OCI-M1 (cell line): ENCODE measurements at places on chromosomes 6 and 20.
A peak's percentile ranks its signal among the peaks of the same experiment; 100 is the strongest.

DNA sequence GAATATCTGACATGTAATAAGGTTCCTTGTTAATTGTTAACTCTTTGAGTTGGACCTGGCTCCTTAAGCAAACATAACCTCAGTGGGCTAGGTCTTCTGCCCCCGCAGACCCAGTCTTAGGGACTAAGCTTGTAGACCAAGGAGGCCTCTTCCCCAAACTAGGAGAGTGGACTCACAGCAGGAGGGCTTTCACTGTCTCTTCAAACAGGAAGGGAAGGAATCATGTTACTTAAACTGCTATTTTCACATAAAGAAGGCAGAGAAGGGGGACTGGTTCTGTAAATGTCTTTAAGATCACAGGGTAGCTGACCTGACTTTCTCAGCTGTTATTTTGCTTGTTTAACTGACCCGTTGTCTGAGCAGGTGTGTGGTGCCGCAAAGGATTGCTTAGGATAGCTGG lies 34.9 kb upstream of the PRDM1 start:
- DNase-seq = no peak

DNA sequence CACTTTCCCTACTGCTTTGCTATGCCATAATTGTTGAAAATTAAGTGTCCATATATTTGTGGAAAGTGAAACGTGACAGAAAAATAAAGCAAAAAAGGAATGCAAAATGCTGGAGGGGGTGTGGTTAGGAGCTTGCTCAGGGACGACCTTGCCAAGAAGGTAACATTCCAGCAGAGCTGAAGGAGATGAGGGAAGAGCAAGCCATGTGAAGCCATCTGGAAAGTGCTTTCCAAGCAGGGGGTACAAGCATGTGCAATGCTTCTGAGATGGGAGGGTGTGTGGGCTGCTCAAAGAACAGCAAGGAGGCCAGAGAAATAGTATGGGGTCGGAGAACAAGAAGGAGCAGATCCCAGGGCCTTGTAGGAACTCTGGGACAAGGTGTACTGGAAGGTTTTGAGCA lies 161.7 kb downstream of the ISM1 start:
- DNase-seq = no peak

- peak; percentile 80 for DNase-seq
Measured at GRCh38 chr6:63573076-63573898, 1.0 kb downstream of the LOC128125822 start.

DNA sequence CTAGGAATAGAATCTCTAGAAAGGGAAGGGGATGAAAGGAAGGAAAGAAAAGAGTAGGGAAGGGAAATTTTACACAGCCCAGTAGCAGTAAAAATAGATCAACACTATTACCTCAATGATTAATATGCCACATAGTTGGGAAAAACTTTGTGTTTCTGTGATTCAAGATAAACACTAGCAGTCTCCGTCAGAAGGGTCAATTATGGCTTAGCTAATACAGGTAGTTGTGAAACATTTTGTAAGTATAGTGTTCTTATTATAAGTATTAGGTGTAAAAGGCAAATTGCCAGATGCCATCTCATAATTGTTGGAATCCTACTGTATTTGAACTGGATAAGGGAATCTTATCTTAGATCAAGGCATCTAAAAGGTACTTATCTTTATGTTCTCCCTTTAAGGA lies 165.7 kb downstream of the MTFR2 start:
- no peak for DNase-seq

GRCh38 chr6:818196-818595 lies 125.3 kb upstream of the EXOC2 start:
- DNase-seq = no peak

- no peak for DNase-seq
Measured at GRCh38 chr6:12977806-12978205, 261.2 kb downstream of the PHACTR1 start.

GRCh38 chr6:42704251-42704936 lies 18.0 kb downstream of the PRPH2 start:
- DNase-seq = no peak

GRCh38 chr20:25364879-25365699 lies 25.5 kb downstream of the ABHD12 start:
- no peak for DNase-seq

- no peak for DNase-seq
Measured at GRCh38 chr6:25302151-25302550, 23.0 kb downstream of the CARMIL1 start.

DNA sequence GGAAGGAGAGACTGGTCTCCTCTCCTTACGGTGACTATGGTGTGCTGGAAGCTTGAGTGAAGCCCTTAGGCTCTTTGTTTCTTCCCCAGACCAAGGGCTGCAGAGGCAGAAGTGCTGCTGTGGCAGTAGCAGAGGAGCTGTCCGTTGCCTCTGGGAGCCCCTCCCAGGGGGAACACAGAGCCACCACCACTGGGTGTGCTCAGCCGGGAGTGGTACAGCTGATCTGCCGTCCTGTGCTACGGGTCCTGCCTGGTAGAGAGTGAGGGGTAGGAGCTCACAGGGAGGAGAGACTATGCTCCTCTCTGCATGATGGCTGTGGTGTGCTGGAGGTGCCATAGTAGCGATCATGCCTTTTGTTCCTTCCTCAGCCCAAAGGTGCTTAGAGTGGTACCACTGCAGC lies 318.7 kb downstream of the DOK5 start:
- DNase-seq = no peak

DNA sequence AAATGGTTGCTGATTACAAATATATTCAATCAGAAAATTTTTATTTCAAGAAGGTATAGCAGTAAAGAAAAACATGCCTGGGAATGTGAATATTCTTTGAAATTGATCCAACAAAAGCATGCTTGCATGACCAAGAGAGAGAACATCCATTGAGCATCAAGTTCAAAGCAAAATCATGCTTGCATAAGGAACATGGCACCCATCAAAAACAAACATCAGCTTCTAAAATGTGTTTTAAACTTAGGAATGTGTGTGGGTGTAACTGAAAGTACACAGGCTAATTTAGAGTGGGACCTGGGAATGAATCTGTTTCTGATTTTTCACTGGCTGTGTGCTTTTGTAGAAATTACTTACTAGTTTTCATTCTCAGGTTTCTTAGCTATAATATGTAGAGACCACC lies 5.6 kb downstream of the SLC17A5 start:
- DNase-seq = no peak

DNA sequence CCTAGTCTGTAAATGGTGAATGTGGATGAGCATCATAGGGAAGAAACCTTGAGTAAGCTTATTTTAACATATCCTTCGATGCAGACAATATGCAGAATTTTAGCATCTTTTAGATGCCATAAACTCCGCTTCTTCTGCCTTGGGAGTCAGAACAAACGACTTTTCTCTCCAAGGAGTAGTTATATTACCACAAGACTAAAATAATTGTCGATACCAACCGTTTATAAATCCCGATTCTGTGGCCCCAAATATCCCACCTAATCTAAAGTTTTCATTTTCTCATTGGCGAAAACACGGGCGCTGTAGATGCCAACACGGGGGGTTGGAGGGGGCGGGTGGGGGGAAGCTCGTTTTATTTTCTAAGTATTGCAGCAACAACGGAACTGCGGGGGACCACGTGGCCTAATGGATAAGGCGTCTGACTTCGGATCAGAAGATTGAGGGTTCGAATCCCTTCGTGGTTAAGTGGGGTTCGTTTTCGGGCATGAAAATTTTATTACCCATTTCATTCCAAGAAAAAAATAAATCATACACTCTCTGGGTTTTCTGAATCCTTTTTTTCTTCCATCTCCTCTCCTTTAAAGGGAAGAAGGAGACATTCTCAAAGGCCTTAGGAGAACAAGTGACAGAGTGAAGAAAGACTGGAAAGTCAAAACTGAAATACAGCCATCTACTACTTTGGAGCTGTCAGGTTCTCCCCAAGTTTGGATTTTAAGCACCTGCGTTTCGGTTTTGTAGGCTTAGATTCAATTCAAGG lies 65.5 kb upstream of the BTN3A2 start:
- peak; percentile 65 for DNase-seq

DNA sequence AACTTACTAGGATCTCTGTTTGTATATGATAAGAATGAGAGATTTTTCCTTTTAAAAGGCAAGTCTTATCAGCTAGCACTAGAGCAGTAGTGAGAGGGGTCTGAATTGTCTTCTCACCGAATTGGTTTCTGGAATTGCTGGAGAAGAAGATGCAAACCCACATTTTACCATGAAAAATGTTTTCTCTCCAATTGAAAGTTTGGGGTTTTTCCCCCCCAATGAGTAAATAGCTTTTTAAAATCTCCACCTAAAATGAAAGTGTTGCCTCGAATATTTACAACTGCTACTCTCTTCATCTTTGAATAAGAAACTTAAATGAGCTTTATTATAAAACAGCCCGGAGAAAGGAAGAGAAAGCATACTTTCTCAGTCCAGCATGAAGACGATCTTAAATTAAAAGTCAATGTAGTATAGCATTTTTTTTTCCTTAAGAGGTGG lies 1.8 kb downstream of the TCF21 start:
- peak; percentile 43 for DNase-seq

- no peak for DNase-seq
Measured at GRCh38 chr20:29690274-29690673, 1567.2 kb upstream of the DEFB115 start.

DNA sequence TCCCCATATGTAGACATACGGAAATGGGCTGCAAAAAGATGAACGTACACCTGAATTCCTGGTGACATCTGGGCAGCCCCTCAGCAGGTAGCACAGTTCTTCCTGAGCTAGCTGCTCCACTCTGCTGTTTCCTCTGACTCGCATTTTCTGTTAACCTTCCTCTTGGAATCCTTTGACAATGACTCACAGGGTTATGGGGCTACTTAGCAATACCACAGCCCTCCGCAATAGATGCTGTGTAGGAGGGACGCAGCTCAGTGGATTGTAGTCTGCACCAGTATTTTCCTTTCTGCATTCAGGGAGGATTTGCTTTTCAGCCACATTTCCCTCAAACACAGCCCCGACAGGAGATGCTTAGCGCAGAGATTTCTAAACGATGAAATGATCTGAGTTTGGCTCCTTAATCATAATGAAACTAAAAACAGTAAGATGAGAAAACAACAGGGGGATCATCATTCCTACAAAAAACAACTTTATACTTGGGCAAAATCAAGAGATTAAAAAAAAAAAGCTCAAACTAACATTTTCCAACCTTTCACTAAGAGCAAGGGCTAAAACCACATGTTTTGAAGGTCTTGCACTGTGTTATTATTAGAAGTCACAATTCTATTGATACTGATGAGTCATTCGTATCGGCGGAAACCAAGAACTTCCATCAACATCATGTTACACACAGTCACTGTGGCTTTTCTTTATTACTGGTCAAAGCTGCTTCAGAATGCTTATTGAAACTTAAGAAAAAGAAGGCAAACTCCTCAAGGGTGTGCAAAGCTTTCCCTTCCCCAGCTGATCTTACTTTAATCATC lies 12.2 kb downstream of the BACH2 start:
- DNase-seq = peak; percentile 70

DNA sequence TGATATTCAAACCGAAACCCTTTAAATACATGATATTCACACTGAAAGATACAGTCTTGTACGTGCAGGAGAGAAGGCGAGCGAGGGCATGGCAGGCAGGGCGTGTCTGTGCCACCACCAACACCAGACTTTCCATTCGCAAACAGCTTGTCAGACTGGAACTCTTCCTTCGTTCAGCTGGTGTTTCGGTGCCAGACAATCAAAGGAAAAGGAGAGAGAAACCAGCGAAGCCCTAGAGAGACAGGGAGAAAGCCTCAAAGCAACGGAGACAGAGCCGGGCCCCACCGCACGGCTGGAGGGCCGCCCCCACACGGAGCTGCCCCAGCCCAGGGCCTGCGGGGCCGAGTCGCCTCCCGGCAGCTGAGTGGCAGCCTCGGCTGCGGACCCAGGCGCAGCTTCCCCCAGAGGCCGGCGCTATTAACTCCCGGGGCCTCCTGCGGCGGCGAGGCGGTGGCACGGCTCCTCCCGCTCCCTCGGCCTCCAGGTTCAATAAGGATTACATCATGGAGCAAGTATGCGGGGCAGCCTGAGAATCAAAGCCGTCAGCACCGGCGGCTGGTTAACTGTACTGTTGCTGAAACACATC lies 32.1 kb upstream of the NR2E1 start:
- DNase-seq = no peak

DNA sequence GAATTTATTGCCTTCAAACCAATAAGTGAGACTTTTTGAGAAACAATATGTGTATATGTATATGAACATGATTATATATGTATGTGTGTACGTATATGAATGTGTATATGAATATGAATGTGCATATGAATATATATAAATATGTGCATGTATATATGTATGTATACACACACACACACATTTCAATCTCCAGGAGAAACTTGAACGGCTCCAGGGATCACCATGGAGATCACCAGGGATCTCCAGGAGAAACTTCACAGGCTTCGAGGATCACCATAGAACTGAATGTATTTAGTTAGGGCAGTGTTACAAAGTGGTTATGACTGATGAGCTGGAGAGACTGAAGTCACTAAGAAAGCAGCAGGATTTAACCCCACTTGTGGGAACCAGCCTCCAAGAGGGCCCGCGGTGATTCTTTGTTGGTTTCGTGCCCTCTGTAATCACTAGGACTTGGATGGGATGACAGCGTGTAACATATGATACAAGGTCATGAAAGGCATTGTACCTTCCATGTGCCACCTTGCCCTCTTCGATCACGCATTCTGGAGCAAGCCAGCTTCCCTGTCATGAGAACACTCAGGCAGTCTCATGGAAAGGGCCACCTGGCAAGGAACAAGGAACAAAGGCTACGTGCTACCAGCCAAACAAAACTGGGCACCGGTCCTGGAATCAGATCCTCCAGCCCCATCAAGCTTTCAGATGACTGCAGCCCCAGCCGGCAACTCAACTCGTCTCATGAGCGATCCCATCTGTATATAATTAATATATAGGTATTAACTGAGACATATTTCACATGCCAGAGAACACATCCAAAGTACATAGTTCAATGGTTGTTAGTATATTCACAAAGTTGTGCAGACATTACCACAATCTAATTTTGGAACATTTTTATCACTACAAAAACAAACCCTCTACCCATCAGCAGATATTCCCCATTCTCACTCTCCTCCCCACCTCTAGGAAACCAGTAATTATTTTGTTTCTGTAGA lies 8.6 kb downstream of the FAM50B start:
- no peak for DNase-seq
